Stimulated activated CD4-positive, alpha-beta T cell treated with anti-CD3 and anti-CD28 coated beads, Interleukin-1b, Interleukin-23, amount 100 ng/mL, for 1 hour (primary cell): ENCODE measurements at places on chromosomes 12 and 14.

DNA sequence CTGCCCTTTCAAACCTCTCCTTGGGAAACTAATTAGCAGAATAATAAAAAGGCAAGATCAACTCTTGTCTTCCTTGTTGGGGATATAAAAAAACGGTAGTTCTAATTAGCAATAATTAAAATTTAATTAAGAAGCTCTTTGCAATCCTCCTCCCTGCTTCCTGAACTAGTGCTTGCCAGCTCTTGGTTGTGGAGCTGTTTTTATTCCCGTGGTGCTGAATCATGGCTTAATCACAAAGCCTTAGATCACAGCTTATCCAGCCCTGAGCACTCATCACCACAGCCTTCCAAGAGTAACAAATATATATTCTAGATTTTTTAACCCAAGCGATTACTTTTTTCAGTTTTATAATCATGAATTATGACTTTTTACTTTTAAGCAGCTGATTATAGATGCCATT lies 63.2 kb upstream of the INSM2 start:
- no peak for DNase-seq

GRCh38 chr12:114757684-114758325 lies 73.8 kb upstream of the TBX3 start:
- DNase-seq: no peak

- DNase-seq: no peak
Observed at GRCh38 chr12:6697584-6698351, 2.8 kb downstream of the PIANP start.

DNA sequence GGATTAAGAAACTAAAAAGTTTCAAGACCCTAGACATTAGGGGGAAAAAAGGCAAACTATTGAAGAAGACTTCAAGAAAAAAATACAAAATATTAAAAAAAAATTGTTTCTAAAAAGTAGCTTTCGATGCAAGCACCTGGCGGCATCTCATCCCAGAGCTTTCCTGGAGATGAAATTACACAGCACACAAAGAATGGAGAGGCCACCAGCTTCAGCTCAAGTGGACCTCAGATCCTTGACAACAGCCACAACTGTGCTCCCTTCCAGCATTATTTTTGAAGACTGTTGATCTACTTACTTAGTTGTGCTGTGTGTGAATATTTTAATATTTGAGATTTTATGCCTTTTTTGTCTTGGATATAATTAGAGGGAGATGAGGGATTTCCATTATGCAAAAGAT lies 479.0 kb downstream of the GLT1D1 start:
- DNase-seq: no peak

DNA sequence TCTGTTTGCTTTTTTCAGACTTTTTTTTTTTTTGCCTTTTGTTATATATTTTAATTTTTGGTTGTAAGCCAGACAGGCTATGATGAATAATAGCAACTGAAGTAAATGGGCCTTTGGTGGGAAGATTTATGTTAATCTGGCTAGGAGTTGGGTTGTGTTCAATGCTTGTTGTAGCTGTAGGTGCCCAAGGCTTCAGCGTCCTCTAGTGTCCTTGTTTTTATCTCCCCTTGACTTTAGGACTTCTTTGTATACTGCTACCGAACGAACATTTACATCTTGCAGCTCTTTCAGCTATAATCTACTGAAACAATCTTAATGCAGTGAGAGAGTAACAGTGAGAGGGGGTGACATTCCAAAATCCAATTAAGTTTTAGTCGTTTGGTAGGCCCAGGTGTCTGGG lies 848.4 kb upstream of the FBXO33 start:
- no peak for DNase-seq

DNA sequence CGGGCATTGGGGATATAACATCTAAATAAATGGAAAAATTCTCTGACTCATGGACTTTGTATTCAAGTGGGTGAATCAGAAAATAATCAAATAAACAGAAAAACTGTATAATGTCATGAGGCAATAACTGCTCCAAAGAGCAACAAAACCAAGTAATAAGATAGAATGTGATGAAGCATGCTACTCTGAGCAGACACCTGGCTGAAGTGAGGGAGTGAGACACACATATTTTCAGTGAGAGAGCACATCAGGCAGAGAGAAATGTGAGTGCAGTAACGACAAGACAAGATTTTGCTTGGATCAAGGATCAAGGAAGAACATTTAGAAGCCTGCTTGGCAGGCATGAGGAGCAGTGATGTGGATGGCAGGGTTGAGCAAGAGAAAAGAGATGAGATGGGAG lies 75.8 kb upstream of the CCDC91 start:
- no peak for DNase-seq

DNA sequence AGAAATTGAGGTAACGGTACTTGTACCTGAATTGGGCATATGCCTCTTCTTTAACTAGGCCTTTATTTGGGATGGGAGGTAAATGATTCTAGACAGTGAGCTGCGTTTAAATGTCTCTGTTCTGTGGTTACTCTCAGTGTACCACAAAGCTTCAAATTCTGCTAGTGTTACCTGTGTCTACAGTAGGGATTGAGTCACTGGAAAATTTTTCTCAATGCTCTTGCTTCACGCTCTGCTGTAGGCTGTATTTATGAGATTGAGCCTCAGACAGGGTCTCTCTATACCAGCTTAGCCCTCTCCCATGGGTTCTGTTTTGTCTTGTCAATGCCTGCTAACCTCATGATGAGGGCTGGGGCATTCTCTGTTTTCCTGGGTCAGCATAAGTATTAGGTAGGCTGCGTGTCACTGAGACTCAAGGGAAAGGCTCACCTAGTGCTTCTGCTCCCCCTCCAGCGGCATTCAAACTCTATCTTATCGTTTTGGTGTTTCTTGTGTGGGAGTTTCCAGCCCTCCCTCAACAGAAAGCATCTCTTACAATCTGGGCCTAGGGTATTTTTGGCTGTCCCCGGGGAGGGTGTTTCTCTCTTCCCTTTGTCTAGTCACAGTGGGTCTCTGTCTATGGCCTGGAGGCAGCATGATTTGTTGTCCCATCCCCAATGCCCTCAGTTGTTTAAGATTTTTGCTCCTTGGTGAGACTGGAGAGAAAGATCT lies 285.8 kb downstream of the ADGRD1 start:
- no peak for DNase-seq

GRCh38 chr14:106493962-106494823 lies 967.8 kb downstream of the TMEM121 start:
- DNase-seq: no peak

DNA sequence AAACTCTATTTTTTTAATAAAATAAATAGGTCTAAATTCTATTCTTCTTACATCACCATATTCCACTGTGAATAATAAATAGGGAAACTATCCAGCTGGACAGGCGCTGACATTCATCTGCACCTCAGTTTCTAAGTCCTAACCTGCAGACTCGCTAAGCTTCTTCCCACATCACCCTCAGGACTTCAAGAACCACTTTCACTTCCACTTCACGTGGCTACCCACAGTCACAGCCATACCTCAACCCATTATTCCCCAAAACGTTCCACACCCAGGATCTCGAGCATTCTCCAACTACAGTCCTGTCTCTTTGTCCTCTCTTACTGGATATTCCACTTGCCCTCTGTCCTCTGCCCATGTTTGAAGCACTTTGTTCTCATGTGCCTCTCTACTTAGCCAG lies 71.1 kb downstream of the C2CD5 start:
- DNase-seq: no peak

DNA sequence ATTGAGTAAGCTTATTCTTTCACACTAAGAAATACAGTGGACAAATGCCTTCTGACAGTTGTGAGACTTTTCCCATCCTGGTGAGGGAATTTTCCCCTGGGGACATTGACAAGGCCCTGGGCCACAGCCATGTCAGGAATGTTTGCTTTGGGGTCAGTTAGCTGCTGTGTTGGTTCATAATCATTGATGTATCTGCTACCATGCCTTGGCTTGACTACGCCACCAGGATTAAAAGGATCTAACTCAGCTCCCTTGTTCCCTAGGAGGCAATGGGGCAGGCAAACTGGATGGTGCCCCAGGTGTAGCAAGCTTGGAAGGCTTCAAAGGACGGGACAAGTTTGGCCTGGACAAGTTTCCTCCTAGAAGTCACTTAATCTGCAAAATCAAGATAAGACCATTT lies 3.1 kb upstream of the CCDC88C start:
- no peak for DNase-seq

DNA sequence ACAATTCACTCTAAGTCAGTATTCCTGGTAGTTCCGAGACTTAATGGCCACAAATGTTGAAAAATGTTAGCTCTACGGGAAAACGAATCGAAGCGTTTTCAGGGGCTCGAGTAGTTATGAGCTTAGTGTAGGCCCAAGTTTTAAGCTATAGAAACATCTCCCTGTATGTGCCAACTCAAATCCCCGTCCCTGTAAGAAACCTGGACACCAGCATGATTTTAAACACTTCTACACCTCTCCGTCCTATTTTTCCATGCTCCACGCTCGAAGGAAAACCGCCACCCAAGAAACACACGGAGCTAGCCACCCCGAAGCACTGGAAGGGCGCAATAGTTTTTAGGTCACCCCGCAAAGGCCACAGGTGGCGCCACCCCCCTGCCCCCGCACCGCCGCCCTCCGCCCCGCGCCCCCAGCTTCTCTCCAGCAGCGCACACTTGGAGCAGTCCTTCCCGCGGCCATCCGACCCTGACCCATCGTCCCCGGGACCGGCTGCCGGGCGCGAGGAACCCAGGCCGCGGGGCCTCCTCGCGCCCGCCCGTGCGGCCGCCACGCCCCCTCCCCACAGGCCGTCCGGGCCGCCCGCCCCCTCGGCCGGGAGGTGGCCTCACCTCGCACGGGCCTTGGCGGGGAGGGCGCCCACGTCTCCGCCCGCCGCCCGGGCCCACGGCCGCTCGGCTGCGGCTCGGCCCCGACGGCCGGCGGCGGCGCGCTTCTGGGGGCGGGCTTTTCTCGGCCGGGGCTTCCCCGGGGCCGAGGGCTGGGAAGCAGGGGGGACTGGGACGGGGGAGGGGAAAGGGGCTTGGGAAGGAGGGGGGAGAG lies 522 bp downstream of the R3HDM2 start:
- no peak for DNase-seq

DNA sequence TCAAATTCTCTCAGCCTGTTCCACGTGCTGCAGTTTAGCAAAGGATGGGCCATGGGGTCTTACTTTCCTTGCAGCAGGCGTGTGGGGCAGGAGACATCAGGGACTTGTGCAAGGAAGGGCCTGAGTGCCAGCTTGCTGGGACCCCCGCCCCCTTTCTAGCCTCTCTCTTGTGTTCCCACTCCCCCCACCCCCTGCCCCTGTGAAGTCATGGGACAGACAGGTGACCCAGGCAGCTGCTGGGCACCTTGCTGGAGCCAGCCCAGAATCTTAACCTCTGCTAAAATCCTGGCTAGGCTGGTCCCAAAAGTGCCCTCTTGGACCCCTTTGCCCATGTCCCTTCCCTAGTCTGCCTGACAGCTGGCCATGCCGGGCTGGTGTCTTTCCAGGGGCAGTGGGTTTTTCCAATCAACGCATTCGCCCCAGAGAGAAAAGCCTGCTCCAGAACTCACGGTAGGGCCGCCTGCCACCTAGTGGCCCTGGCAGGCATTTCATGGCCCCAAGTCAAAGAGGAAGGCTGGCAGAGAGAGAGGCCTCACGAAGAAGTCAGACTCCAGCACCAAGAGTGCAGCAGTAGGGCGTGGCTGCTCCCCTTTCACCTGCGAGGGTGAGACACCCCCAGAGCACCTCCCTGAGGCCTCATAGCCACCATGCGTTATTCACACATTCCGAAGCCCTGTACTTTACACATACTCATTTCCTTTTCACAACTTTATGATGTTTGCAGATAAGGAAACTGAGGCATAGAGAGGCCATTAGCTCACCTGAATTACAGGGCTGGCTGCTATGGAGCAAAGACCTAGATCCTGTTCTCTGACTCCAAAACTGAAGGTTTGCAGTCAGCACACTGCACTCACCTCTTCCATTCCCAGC lies 67.4 kb downstream of the LGMN start:
- peak; percentile 46 for DNase-seq

DNA sequence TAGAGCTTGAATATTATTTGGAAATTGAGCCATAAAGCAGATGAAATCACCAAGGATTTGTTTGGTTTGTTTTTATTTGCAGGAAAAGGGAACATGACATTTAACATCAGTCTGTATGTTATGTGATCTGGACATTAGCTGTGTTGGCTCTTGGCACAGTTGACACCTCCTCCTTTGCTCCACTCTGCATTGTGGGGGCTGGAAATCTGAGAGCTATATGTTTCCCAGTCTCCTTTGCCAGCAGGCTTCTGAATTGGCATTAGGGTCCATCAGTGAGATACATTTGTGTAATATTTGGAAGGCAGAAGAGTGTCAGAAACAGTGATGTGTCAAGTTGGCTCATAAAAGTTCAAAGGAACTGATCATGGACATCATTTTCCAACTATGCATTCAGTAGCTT lies 322.1 kb upstream of the ATP2B1 start:
- DNase-seq: no peak

GRCh38 chr14:47490353-47490752 lies 185.1 kb downstream of the MDGA2 start:
- DNase-seq: no peak

DNA sequence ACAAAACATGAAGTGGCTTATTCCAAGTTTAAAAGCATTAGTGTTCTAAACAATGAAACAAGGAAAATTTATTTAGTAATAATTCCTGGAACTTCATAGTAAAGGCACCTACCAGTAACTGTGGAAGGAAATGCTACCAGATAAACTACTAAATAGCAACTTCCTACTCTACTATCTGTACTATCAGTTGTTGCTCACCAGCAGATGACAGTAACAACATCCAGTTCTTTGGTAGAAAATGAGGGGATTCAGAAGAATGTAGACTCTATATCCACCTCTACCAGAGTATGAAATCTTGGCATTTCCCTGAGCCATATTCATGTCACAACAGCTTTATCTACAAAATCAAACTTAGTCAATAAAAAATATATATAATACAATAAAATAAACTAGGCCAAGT lies 3.1 kb downstream of the ENTPD5 start:
- no peak for DNase-seq

DNA sequence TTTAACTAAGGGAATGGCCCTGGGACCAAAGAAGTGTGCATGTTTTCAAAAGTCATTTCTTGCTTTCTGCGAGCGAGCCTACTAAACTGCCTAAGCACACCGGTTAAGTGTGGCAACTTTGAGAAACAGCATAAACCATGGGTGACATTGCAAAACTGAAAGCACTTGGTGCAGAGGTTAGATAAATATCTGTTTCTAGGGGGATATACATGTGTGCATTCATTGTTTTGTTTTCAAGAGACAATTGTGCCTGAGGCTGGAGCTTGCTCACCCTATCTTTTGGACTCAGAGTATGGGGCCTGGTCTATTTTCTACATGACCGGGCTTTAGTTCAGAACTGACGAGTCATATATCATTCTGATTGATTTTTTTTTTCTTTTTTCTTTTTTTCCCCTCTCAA lies 923.4 kb downstream of the NRXN3 start:
- DNase-seq: no peak

- DNase-seq: no peak
Observed at GRCh38 chr12:65259501-65259900, 19.0 kb upstream of the MSRB3 start.

- peak; percentile 82 for DNase-seq
Observed at GRCh38 chr12:132904718-132905328, 17.4 kb upstream of the CHFR start.

DNA sequence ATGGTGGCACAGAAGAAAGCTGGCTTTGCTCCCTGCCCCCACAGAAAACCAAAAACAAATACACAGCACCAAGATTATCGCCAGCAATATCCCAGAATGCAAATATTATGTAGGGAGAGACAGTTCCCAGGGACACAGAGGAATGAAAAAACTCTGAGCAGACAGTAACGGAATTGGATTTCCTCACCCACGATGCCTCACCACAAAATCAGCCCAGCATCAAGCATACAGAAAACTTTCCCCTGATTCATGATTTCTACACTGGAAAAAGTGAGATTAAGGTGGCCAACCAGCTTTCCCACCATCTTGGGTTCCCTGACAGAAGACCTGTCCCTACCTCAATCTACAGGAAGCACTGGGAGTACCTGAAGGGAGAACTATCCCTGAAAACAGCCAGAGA lies 36.6 kb downstream of the PARP11 start:
- DNase-seq: no peak

GRCh38 chr14:93044121-93044520 lies 71.6 kb downstream of the ITPK1 start:
- DNase-seq: no peak
